ENCODE measurements at places on chromosomes 5 and 9.

- no peak for DNase-seq
These were observed 9.4 kb downstream of the FIBCD1 start for GRCh38 chr9:130929571-130930038.

GRCh38 chr5:56735849-56736641, 79.3 kb upstream of the MAP3K1 start:
- no peak for DNase-seq

DNA sequence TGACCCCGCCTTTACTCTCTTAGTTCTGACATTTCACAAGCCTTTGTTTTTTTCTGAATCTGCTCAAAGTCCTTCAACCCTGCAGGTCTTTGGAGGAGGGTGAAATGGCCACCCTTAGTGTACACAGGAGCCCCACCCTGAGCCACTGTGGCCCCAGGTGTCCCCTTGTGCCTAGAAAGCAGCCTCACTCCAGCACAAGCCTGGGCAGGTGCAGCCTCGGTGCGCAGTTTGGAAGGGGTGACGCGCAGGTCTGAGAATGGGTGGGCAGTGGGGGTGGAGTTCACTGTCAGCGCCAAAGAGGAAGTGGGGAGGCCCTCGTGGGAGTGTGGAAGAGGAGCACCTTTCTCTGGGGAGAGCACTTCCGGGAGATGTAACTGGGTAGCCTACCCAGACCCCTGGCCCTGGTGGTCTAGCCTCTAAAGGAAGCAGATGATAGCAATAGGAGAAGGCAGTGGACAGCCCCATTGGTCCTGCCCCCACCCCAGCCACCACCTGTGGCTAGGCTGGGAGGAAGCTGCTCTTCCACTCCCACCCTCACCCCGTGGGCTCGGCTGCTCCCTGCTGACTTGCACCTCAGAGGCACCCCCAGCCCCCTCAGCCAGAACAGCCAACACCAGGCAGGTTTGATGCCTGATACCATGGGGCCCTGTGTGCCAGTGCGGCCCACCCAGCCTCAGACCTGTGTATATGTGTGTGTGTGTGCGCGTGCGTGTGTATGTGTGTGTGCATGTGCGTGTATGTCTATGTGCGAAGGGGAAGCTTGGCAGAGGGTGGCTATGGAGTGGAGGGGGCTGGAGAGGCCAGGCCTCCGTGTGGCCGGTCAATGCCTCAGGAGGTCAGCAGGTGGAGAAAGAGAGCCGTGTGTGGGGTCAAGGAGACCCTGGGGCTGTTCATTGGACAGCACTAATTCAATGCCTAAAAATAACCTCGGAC, 16.8 kb upstream of the DAB2IP start:
- DNase-seq = no peak

DNA sequence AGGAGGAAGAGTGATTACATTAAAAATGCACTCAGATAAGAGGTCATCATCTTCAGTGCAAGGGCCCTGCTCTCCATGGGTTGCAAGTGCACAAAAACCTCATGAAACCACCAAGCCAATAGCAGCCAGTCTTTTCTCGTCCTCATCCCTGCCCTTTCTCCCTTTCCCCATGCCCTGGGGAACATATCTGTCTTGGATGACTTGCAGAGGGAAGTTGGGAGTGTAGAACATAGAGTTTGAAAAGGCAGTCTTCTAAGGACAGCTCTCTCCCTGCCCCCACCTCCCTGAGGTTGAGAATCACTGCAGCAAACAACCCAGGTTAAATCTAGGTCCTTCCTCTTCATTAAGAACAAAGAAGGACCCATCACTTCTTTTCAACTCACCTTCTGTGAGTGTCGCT, 22.0 kb downstream of the DDX31 start:
- DNase-seq = no peak

DNA sequence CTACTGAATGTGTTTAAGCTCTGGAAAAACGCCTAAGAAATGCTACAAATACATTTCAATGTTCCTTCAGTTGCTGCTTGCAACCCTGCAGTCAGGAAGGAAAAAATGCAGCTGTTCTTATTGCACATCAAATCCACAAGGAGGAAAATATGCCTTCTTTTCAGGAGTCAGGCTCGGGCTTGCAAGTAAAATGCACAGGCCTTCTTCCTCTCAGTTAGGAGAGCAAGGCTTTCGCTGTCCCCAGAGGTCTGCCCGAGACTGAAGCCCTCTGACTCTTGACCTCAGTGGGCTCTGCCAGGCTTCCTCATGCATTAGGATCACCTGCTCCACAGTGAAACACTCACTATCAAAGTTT, 899 bp upstream of the SHC3 start:
- DNase-seq = no peak

DNA sequence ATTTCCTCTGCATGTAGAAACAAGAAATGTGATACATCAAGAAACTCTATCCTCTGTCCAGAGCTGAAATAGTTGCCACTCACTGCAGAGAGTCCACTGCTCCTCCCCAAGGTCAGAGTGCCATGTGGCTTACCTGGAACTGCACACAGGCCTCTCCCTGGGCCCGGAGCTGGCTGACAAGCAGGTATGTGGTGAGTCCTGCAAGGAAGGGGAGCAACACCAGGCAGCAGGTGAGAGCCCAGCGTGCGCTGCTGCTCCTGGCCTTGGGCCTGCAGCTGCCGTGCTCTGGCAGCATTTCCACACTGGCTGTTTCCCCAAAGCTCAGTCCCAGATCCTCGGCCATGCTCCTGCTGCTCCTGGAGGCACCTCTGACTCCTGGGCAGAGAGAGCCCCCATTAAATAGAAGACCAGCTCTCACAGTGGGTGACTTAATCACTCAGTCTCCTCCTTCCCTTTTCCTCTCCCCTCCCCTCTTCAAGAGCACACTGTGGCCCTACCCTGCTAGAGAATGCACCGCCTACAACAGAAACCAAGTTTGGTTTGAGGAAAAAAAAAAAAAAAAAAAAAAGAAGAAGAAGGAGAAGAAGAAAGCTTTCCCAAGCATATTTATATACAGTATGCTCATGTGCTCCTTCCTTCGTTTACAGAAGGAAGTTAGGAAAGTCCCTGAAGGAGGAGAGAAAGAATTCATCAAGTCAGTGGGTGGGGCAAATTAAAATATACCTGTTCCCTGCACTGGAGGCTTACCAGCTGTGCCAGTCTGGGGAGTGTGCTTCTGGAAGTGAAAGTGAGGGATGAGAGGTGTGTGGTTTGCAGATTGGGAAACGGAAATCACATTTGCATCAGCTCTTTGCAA, at the start of gene TNFSF15:
TSS of gene TNFSF15 (minus strand) at position 370 of the 856 bp plus-strand sequence. CDS start at position 343, 27 bp downstream.
- DNase-seq = peak; percentile 47

GRCh38 chr9:12774861-12775678, at the start of gene LURAP1L:
TSS of gene LURAP1L (plus strand) at chr9:12775020. CDS start at chr9:12775716, 696 bp downstream.
- peak; percentile 64 for DNase-seq

GRCh38 chr5:74182603-74183002, 457.9 kb downstream of the ENC1 start:
- DNase-seq = no peak

- DNase-seq = peak; percentile 41
These were observed 138.1 kb upstream of the COL5A1 start for GRCh38 chr9:134503301-134504105.

DNA sequence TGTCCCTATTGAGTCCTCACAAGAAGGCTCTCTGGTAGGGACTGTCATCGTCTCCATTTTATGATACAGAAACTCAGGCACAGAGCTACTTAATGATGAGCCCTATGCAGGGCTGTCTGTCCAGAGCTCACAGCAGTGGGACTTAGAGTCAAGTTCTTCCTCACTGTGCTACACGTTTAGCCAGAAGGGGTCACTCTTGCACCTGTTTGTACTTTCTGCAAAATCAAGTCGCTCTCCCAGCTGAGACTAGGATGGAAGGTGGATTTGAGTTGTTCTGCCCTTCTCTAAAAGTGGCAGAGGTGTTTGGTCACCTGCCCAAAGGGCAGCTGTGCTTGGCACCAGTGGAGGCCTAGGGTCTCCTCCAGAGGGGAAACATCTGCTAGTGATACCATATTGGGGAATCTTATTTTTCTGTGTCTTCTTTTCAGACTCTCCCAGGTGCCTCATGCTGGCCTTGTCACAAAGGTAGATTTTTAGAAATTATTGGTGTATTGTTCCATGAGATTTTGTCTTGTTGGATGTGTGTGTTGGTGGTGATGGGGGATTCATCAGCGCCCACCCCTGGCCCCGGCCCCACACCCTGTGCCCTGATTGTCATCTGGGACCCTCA, 104.2 kb downstream of the PPARGC1B start:
- DNase-seq = peak; percentile 58

GRCh38 chr5:125129151-125129806, 382.8 kb upstream of the ZNF608 start:
- no peak for DNase-seq

DNA sequence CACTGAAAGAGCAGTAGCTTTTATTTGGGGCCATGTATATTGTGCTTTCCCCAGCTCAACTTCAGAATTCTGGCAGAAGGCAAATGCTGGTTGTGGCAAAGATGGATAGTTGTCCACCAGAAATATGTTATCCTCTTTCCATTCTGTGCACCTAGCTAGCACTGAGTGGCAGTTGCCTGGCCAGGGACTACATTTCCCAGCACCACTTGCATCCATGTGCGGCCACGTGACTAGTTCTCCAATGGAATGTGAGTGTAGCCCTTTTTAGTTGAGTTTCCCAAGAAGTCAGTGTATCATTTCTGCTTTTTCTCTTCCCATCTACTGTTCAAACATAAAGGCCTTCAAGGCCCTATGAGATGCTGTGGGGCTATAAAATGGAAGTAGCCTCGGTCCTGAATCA, 354.0 kb upstream of the CLINT1 start:
- no peak for DNase-seq

- DNase-seq = no peak
These were observed 4.2 kb upstream of the HAVCR2 start for GRCh38 chr5:157113002-157113401.

GRCh38 chr5:123476731-123477130, 35.2 kb upstream of the CSNK1G3 start:
- DNase-seq = no peak

DNA sequence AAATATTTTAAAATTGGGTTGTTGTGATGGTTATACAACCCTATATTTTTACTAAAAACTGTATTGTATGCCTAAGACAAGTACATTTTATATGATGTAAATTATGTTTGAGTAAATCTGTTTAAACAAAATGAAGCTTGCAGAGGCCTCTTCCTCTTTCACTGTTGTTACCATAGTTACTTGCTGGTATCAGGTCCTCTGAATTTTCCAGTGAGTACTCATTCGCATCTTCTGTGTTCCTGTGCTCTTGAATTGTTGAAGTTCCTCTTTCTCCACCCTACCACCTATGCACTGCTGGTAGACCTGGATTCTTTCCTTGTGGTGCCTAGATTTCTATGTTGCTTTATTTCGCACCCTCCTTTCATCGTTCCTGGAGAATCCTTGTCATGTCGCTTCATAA, 938.5 kb upstream of the ACO1 start:
- no peak for DNase-seq

DNA sequence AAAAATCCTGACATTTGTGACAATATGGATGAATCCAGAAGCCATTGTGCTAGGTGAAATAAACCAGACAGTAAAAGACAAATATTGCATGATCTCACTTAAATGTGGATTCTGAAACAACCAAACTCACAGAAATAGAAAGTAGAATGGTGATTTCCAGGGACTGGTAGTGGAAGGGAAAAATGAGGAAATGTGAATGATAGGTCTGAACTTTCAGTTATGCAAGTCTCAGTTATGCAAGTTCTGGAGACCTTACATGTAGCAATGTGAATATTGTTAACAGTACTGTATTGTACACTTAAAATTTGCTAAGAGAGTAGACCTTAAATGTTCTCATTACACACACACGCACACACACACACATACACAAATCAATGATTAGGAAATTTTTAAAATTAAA, 84.9 kb downstream of the SLCO4C1 start:
- no peak for DNase-seq

DNA sequence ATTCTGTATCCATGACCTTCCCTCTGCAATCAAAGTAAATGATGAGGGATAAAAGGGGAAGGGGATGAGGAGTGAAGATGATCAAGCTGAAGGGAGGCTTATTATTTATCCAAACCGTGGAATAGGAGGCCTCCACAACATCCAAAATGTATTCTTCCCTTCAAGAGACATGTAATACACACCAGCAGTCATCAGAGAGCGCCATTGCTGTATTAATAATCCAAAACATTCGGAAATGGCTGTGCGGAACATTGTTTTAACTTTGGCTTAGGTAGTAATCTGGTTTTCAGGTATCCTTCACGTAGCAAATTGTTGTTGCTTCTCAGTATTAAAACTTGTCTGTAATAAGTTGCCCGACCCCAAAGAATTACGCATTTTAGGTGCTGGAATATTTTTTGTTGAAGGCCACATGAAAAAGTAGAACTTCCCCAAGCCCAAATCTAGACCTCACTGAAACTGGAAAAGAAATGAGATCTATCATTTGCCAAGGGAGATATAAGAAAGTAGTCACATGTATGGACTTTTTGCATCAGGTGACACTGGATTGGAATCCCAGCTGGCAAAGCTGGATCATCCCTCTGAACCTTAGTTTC, 2.6 kb upstream of the BOD1 start:
- no peak for DNase-seq

GRCh38 chr5:60395712-60396329, 304.1 kb downstream of the DEPDC1B start:
- DNase-seq = no peak

DNA sequence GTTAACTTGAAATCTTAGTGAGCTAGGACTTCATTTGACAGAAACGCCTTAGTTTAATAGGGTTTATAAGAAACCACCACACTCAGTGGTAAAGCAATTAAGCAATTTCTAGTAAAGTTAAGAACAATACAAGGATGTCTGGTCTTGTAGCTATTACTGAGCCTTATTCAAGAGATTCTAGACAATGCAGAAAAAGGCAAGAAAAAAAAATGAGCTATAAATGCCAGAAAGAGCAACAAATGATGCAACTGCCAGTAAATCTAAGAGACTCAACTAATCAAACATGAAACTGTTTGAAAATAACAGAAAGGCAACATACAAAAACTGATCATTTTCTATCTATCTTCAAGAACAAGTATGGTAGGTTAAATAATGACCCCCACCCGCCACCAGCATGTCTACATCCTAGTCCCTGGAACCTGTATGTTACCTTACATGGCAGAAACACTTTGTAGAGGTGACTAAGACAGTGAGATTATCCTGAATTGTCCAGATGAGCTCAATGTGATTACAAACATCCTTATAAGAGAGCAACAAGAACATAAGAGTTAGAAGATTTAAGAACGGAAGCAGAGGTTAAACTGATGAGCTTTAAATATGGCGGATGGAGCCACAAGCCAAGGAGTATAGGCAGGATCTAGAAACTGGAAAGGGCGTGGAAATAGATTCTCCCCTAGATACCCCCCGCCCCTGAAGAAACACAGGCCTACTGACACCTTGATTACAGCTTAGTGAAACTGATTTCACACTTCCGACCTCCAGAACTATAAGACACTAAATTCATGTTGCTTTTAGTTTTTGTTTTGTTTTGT, 93.0 kb downstream of the SUSD1 start:
- no peak for DNase-seq

GRCh38 chr9:69397384-69398214, 72.6 kb downstream of the ENTREP1 start:
- DNase-seq = no peak

All from aorta (tissue), 5 donors.